ENCODE measurements at places on chromosomes 6 and 20.

DNA sequence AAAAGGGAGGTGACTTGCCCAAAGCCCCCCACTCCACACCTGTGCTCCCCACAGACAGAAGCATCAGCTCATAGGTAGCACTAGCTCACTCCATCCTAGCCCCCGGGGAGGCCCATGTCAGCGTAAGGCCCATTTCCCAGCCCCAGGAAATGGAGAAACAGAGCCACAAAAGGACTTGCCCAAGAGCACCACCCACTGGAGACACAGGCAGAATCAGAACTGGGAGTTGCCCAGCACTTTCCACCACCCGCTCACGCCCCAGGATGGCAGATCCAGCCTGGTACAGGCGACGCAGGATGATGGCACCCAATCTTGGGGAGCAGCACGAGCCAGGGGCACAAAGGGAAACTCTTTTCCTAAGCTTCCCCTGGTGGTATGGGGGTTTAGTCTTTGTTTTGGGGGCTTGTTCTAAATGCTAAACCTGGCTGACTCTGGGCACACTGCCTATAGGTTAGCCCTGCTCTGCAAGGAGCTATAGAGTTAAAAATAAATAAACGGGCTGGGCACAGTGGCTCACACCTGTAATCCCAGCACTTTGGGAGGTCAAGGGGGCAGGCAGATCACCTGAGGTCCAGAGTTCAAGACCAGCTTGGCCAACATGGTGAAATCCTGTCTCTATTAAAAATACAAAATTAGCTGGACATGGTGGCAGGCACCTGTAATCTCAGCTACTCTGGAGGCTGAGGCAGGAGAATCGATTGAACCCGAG is 11.8 kb downstream of the C20orf203 start:
- DNase-seq: no peak

- DNase-seq: no peak
Measured at GRCh38 chr20:4434681-4435080, 287.0 kb upstream of the PRND start.

- peak; percentile 96 for DNase-seq
Measured at GRCh38 chr6:112289038-112289566, 34.7 kb upstream of the LAMA4 start.

- DNase-seq: no peak
Measured at GRCh38 chr20:63268671-63269439, 3.8 kb upstream of the ARFGAP1 start.

DNA sequence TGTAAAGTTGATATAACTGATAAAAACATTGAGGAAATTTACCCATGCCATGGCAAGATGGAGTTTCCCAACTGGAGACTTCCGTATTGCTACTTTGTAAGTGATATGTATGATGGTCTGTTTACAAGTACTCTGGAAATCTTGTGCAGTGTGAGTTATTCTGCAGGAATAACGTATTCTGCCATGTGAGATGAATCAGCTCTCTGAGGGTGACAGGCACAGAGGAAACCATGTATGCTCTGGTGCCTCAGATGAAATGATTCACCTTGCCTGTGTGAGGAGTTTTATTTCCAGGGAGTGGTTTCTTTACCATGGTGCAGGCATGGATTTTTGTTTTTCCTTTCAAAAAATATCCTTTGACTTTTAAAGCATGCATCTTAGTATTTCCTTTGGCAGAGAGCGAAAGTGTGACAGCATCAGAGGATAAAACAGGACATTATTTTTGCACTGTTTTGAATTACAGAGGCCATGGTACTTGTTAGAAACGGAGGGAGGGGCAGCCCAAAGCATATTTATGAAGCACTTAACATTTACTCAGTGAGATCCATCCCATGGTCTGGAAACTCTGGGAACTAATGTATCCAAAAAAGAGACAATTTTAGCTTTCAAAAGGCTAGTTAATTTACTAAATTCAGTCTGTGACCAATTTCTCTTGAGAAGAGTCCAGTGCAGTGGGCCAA is 36.0 kb upstream of the MTRF1L start:
- DNase-seq: no peak

- DNase-seq: no peak
Measured at GRCh38 chr20:50330504-50331313, 140.1 kb downstream of the CEBPB start.

GRCh38 chr20:50394569-50394968 is 115.6 kb upstream of the PTPN1 start:
- DNase-seq: no peak

DNA sequence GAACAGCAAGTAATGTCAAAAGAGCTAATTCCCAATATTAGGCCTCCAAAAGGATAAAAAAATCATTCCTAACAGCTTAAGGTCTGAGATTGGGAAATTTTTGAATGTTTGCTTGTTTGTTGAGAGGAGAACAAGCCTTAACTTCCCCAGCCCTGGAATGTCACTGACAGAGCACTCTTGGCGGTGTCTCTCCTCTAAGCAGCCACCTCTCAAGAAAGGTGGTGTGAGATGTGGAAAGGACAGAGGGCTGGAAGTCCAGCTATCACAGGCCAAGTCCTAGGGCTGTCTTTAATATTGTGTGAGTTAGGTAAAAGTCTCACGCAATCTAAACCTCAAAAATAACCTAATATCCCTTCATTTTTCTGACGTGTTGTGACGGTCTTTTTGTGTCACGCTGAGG is 101.6 kb downstream of the MTFR2 start:
- DNase-seq: no peak

DNA sequence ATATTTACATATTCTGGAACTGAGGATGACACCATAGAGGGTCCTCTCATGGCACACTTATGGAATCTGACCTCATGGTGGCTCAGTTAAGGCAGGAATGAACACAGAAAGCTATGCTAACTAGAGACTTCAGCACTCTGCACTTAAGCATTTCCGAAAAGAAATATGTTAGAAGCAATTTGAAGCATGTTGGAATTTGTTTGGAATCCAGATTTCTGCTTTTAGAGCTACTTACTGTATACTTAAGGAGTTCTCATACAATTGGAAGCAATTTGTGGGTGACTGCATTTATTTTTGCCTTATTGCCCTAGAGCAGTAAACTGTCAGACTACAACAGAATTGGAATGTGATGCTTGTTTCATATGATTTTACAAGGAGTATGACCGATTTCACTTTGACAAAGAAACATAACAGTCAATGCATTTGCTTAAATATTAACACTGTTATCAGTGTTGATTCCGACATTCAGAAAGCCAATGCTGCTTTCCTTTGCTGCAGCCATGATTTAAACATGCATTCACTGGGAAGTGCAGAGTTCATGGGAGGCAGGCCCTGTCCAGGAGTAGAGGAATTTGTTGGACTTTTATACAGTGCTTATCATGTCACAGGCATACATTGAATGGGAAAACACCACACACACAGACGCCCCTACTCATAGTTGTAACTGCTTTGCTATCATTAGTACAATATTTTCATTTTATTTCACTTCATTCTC is 244.4 kb downstream of the SAMD5 start:
- DNase-seq: no peak

DNA sequence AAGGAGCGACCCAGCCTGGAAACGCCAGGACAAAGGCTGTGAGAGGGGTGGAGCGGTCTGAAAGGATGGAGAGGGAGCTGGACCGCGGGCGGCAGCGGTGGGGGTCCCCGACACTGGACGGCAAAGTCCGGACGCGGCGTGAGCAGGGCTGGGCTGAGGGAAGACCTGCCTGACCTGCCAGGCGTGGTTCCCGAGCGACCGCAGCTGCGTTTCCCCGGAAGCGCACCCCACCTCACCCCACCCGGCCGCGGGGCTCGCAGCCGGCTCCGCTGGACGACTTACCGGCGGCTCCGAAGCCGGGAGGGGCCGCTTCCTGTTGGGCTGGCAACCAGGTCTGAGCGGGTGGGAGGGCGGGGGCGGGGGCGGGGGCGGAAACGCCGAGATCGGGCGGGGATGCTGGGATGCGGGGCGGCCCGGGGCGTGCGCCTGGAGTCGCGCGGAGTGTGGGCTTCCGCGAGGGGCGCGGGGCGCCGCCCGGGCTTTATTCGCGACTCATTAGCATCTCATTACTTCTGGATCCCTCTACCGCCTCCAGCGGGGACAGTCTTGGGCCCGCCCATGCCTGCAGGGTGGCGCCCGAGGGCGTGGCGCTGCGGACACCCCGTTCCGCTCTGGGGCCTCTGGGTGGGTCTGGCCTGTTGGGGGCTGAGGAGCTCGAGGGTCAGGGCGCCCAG is at the start of gene MICAL1:
MICAL1 (minus strand) TSS at position 336 of the 674 bp plus-strand sequence. CDS start 1,576 bp downstream, outside the sequence.
- peak; percentile 82 for DNase-seq

GRCh38 chr6:44171899-44172546 is 13.4 kb downstream of the CAPN11 start:
- no peak for DNase-seq

GRCh38 chr6:167403427-167403826 is 78.5 kb downstream of the TTLL2 start:
- no peak for DNase-seq

DNA sequence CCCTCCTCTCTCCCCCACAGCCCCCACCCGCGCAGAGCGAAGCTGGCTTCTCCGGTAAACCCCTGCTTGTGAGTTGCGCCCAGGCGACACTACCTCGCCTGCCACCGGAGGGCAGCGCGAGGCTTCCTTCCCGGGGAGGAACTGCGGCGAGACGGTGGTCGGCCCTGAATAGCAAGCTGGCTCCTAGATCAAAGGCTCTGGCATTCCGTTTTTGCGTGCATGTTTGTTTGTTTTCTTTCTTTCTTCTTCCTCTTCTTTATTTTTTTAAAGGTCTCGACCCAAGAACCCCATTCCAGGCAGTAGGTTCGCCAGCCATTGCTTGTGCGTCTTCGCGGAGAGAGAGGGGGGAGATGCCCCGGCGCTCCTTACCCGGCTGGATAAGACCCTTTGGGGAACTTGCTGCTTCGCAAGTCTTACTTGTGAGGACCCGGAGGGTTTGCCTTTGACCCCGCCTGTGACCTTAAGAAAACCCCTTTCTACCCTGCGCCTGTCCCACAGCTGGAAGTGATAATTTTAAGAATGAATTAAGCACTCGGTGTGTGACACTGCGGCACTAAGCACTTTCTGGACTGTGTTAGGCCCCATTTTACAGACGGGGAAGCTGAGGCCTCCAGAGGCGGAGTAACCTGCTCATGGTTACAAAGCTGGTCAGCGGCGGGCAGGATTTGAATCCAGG is 92.7 kb upstream of the SIRPA start:
- DNase-seq: peak; percentile 81

DNA sequence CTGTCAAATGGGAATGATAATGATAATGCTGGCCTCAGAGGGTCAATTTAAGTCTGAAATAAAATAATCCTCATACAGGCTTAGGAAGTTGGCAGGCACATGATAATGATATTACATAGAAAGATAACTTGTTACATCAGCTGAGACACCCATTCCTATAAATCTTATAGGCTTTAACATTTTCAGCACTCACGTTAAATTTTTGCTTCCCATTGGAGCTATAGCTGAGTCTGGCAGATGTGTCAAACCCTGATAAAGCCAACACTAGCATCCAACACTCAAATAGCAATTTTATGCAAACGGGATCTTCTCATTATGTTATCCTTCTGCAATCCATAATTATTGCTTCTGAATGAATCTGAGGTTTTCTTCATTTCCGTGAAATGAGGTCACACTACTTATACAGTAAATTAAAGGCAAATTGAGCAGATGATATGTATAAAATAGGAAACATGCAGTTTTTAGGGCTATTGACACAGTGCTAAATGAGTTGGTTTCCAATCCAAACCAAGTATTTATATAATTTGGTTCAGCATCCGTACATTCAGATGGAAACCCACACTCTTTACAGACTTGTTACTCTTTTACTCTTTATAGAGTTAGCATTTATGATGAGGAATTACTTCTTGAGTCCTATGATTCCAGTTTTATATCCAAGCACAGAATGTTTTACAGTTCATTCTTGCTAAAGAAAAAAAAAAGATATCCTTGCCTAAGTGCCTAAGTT is 481.6 kb downstream of the BTBD3 start:
- DNase-seq: no peak

GRCh38 chr6:54646069-54646950 is 200.3 kb upstream of the FAM83B start:
- peak; percentile 47 for DNase-seq

GRCh38 chr6:85058806-85059205 is 294.4 kb upstream of the TBX18 start:
- no peak for DNase-seq

- no peak for DNase-seq
Measured at GRCh38 chr6:146861029-146861563, 262.3 kb downstream of the ADGB start.

DNA sequence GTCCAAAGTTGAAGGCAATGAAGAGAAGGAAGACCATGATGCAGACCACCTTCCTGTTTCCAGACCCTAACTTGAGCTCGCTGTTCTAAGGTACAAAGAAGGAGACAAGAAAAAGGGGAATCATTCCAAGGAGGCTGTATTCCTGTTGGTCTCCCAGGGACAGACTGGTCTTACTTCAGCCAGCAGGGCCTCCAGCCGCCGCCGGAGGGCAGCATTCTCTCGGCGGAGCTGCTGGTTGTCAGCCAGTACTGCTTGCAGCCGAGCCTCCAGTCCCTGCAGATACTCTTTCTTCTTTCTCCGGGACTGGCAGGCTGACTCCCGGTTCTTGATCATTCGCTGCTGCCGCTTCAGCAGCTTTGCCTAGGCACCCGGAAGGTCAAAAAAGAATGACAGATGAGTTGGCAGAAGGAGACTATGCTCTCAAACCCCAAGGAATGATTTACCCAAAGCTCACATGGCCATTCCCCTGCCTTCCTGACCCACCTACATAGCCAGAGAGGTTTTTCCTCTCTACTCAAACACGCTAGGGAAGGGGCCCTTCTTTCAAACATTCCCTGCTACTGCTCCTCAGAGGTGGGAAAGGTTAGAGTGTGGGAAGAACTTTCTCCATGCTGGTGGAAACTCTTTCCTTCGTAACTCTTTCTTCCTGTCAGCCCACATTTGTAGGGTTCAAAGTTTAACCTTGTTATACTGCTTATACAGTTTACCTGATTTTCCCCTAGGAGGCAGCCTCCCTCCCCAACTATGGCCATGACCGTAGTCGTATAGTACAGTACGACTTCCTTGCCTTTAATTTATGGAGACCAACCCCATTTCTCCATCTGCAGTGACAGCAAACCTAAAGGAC is 9.0 kb downstream of the ATF6B start:
- peak; percentile 92 for DNase-seq

DNA sequence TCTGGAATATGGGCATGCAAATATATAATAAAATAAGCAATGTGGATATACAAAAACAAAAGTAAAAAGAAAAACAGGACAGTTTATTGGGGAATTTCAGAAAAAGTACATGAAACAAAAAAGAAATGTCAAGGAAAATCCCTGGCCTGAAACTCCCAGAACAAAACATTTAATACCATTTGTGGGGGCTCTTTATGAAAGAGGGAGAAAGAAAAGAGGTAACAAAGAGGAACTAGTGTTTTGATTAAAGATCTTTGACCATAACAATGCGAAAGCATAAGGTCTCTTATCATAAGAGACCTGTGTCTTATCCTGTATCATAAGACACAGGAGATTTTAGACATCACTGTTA is 88.6 kb upstream of the ARID1B start:
- DNase-seq: no peak

All from femur (tissue), 1 donor.